ENCODE measurements at places on chromosomes 7 and 10.

GRCh38 chr7:101558742-101559325 lies 70.3 kb downstream of the MYL10 start:
- no peak for DNase-seq

GRCh38 chr7:29748286-29749099 lies 57.8 kb upstream of the WIPF3 start:
- DNase-seq = no peak

GRCh38 chr7:39415091-39415787 lies 151.0 kb upstream of the YAE1 start:
- DNase-seq = no peak

DNA sequence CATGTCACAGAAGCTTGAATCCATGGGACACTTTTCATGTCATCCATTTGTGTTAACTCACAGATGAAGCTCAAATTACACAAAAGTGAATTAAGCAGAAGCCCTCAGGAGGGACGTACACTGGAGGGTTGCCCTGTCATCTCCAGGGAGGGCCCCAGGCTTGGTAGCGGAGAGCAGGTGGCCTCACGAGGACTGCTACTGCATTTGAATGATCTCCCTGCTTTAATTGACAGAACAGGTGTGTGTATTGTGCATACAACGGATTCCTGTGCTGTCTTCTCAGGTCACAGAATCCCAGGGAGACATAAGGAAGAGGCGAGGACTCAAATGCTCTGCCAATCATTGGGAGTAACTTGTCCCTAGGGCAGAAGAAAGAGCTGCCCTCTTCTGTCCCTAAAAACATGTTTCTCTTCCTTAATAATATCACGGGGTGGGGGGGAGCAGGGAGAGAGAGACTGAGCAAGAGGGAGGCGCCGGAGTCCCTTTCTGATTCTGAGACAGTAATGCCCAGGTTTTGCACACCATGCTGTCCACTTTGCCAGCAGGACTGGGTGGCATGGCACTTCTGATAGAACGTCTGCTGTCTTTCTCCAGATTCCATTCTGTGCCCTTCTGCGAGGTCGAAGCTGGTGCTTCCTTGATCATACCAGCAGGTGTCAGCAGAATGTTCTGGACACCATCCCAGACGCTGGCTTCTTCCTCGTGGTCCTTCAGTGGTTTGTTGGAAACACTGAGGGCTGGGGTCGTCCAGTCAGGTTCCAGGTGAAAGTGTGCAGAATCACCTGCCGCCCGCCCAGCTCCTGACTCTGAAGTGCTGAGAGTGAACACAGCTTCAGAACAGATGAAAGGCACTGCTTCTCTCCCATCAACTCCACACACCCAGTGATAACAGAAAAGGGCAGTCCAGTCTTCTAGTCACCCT lies 26.2 kb upstream of the RASGEF1A start:
- no peak for DNase-seq

- DNase-seq = no peak
Measured at GRCh38 chr7:107924841-107925504, 34.0 kb downstream of the DLD start.

- DNase-seq = no peak
Measured at GRCh38 chr10:95475003-95475383, 86.2 kb downstream of the SORBS1 start.

DNA sequence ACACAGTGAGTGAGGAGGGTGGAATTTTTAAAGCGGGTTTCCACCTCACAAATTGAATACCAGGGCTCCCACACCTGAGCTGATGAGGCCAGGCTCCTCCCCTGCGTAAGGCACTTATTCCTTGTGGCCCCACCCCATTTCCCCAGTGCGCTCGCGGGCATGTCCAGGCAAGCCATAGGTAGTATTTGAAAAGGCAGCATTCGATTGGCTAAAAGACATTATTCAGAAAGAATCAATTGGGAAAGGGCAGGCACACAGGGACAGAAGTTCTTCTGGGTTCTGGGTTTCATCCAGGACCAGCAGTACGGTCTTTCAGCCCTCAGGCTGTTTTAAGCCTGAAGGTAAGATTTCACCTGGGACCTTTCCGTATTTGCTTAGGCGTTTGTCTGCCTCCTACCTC lies 222.3 kb downstream of the BBS9 start:
- no peak for DNase-seq

- DNase-seq = no peak
Measured at GRCh38 chr7:84139986-84140729, 54.4 kb downstream of the SEMA3A start.

GRCh38 chr10:78859266-78859665 lies 209.5 kb upstream of the ZMIZ1 start:
- no peak for DNase-seq

DNA sequence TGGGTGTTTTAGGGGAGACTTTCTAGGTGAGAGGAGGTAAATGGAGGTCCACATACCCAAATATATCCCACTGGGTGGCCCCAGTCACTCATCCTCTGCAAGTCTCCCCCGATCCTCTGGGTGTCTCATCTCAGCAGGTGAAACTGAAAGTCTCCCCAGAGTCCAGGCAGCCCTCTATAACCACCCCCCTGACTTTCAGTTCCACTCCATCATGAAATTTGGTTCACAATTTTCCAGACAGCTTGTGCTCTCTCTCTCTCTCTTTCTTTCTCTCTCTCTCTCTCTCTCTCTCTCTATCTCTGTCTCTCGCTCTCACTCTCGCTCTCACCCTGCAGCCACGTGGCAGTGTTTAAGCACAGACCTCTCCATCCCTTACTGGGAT lies 56.7 kb upstream of the ELN start:
- DNase-seq = no peak

DNA sequence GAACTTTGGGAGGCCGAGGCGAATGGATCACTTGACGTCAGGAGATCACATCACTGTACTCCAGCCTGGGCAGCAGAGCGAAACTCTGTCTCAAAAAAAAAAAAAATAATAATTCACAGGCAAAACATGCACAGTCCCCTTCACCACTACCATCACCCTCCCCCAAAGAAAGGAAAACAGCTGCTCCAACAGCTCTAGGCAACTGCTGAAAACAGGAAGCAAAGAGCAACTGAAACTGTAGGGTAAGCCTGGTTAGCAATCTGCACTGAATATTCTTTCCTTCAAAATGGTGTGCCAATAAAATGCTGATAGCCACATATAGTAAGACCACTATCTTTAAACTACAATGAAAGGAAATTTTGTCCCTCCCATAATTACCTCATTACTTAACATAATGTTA lies 11.8 kb downstream of the NT5C2 start:
- DNase-seq = no peak

DNA sequence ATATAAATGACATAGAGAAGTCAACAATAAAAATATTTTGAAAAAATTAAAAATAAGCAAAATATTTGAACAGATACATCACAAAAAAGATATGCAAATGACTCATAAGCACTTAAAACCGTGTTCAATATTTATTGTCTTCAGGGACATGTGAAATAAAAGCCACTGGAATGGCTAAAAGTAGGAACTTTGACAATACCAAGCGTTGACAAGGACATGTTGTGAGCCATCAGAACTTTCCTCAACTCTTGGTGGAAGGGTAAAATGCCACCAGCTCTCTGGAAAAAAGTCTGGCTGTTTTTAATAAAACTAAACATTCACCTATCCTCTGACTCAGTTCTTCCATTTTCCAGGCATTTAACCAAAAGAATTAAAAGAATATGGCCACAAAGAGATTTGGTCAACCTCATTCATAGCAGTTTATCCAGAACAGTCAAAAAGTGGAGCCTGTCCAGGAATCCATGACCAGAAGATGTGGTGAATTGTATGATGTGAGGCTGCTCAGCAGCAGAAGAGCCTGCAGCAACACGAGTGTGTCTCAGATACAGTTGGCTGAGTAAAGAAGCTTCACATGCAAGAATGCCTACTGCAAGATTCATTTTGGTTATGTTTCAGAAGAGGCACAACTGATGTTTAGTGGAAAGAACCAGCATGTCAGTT lies 7.1 kb upstream of the KLF6 start:
- no peak for DNase-seq

Measured in GM04503 (cell line).